ENCODE measurements at places on chromosomes 12 and 14.

DNA sequence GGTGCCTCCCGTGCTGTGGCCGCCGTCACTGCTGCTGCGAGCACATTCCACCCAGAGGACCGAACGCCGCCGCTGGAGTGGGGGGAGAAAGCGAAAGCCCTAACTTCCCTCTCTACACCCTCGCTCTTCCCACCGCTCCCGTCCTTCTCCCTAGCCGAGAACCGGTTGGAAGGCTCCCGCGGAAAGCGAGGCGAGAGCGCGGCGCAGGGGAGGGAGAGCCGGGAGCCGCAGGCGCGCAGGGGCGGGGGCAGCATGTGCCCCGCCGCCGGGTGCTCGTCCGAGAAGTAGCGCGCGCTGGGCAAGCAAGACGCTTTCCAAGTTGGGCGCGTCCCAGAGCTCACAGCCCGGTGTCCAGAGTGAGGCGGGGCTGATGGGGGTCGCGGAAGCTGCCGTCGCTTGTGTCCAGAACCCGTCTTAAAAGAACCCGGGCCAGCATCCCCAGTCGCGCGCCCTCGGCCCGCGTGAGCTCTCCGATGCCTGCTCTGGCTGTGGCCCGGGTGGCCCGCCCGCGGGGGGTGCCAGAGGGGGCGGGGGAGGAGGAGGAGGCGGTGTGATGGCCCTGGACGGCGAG lies at the start of gene TRHDE:
TRHDE (plus strand) TSS at position 280 of the 571 bp plus-strand sequence; CDS start at position 554, 274 bp downstream.
- DNase-seq, result no peak

DNA sequence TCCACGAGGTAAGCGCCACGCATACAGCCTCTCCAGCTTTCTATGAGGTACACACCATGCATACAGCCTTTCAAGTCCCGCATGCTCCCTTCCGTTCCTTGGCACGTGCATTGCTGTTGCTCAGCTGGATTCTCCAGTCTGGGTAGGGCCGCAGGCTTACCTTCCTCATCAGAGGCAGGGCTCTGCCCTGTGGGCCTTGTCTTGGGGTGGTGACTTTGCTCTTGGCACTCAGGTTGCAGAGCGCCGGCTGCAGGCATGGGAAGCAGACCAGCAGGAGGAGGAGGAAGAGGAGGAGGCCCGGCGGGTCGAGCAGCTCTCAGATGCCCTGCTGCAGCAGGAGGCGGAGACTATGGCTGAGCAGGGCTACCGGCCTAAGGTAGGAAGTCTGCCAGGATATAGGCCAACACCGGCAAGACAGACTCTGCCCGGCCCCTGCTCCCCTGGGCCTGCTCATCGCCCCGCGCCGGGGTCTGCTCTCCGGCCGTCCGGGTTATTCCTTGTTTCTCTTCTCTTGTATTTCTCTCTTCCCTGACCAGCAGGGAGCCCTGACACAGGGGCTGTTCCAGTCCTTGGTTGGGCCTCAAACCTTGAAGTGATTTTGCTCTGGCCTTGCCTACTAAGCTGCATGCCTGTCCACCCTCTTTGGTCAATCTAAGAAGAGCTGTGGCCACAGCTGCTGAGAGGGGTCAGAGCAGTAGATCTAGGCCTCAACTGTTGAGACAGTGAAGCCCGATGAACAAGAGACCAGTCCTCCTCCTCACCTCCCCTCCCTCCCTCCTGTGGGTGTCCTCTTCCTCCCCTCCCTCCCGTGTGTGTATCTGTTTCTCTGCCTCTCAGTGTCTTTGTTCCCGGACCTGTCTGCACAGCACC lies 15.3 kb downstream of the TCHP start:
- DNase-seq, result no peak

GRCh38 chr14:69262516-69262915 lies 2.6 kb downstream of the GALNT16 start:
- DNase-seq, result no peak

- DNase-seq, result no peak
Measured at GRCh38 chr14:104119488-104120251, 18.7 kb upstream of the KIF26A start.
